Left lung (tissue), 14 donors: ENCODE measurements at places on chromosomes 4 and X. TPM values are rescaled to one million over a fixed set of nuclear protein-coding genes. Genes with fewer than 3 reads are reported as not detected.

The DIPK2B gene
- 13.7 TPM for total RNA-seq

The NPY2R gene
- total RNA-seq = 0.13 TPM

The SSX1 gene
- total RNA-seq = not detected

The DMRTC1B gene
- 0.47 TPM for total RNA-seq

The TCEANC gene
- total RNA-seq = 3.5 TPM

The RTL9 gene
- total RNA-seq = 0.70 TPM

DNA sequence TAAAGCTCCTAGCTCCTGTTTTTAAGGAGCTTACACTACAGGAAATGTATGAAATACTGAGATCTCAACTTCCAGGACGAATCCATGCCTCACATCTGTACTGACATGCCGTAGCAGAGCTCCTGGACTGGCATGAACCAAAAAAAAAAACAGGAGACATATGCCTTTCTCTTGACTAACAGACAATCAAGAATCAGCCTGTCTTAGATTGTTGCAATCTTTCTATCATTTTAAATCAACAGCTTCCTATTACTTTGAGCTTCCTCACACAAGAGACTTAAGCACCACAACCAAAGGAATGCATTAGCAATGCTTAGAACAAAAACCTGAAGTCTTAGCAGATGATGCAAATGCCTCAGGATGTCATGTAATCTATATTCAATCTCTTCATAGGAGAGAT is 34.7 kb upstream of the AREG start:
- no peak overlapping the region for H3K4me3 ChIP-seq
- no peaks in the 10 kb centered on the region for H3K36me3 ChIP-seq
- no peaks in the 10 kb centered on the region for H3K27me3 ChIP-seq
- no peak for DNase-seq

GRCh38 chrX:2989565-2989964 is 16.8 kb upstream of the ARSH start:
- H3K36me3 ChIP-seq = no peaks in the 10 kb centered on the region
- DNase-seq = no peak
- no peaks in the 10 kb centered on the region for H3K4me1 ChIP-seq
- H3K4me3 ChIP-seq = no peak overlapping the region
- H3K27me3 ChIP-seq = no peaks in the 10 kb centered on the region

DNA sequence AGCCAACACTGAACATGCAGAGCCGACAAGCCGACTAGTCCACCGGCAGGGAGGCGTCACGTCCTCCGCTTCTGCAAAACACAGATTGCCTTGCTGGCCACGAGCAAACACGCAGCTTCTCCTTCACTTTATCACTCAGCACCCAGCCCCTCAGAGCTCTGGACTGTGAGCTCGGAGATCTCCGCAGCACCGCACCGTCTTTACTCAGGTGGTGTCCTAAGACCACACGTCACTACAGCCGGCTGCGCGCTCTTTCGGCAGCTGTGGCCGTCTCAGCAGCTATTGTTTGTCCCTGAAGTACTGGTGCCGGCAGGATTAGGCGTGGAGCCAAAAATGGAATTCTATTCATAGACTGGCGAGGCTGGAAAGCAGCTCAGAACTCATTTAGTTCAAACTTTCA is 72.0 kb downstream of the FAT1 start:
- H3K27me3 ChIP-seq = no peaks in the 10 kb centered on the region
- H3K36me3 ChIP-seq = no peaks in the 10 kb centered on the region
- no peak overlapping the region for H3K4me3 ChIP-seq
- no peaks in the 10 kb centered on the region for H3K4me1 ChIP-seq

DNA sequence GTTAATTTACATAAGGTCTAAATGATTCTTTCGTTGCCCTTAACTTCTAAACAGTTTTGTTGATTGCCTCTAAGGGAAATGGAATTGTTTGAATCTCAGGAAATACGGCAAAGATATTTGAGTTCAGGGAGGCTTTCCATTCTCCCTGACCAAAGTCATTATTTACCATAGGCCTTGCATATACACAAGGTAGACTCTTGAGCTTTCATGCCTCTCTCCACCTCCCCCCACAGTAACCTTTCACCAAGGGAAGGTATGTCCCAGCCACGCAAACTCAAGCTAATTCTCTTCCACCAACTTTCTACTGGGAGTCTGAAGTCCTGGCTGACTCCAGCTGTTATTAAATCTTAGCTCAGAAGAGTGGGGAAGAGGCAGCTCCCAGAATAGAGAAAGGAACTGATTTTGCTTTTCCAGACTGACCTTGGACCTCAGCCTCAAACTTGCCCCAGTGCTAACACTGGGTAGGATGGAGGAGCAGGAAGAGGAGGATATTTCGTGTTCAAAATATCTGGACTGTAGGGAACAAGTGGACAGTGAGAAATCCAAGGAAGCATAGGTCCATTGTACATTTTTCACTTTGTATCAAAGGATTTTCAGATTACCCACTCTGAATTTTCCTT is 1.4 kb downstream of the IGSF1 start:
- H3K4me1 ChIP-seq = no peaks in the 10 kb centered on the region
- no peak overlapping the region for H3K4me3 ChIP-seq
- DNase-seq = no peak
- no peaks in the 10 kb centered on the region for H3K36me3 ChIP-seq
- H3K27ac ChIP-seq = no peak overlapping the region
- H3K27me3 ChIP-seq = peaks cover 4% of the 10 kb centered on the region

- no peak for DNase-seq
- no peak overlapping the region for H3K27ac ChIP-seq
- H3K4me3 ChIP-seq = no peak overlapping the region
Observed at GRCh38 chr4:129355031-129355430, 259.1 kb downstream of the C4orf33 start.

DNA sequence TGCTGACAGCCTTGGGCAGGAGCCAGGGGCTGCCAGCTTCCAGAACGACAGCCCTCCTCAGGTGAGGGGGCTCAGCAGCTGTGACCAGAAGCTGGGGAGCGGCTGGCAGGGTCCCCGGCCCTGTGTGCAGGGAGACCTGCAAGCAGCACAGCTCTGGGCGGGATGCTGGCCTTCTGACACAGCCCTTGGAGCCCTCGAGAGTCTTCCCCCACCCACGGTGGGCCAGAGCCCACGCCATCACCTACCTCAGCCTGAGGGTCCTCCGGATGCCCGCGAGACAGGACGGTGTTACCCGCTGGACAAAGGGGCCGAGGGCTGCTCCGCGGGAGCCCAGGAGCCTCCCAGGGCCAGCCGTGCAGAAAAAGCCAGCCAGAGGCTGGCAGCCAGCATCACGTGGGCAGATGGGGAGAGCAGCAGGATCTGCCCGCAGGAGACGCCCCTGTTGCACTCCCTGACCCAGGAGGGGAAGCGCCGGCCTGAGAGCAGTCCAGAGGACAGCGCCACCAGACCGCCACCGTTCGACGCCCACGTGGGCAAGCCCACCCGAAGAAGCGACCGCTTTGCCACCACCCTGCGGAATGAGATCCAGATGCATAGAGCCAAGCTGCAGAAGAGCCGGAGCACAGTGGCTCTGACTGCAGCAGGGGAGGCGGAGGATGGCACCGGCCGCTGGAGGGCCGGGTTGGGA is 71.8 kb upstream of the CLDN34 start:
- H3K27ac ChIP-seq = no peak overlapping the region
- no peaks in the 10 kb centered on the region for H3K4me1 ChIP-seq
- no peak for DNase-seq
- no peak overlapping the region for H3K4me3 ChIP-seq

DNA sequence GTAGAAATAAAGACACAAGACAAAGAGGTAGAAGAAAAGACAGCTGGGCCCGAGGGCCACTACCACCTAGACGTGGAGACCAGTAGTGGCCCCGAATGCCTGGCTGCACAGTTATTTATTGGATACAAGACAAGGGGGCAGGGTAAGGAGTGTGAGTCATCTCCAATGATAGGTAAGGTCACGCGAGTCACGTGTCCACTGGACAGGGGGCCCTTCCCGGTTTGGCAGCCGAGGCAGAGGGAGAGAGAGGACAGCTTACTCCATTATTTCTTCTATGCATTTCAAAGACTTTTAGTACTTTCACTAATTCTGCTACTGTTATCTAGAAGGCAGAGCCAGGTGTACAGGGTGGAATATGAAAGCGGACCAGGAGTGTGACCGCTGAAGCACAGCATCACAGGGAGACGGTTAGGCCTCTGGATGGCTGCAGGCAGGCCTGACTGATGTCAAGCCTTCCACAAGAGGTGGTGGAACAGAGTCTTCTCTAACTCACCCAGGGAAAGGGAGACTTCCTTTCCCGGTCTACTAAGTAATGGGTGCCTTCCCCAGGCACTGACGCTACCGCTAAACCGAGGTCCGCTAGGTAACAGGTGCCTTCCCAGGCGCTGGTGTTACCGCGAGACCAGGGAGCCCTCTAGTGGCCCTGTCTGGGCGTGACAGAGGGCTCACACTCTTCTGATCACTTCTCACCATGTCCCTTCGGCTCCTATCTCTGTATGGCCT is 44.9 kb downstream of the ZBTB49 start:
- H3K36me3 ChIP-seq = no peaks in the 10 kb centered on the region
- H3K4me3 ChIP-seq = no peak overlapping the region
- DNase-seq = peak; percentile 46
- H3K27me3 ChIP-seq = peaks cover 7% of the 10 kb centered on the region
- H3K27ac ChIP-seq = no peak overlapping the region
- no peaks in the 10 kb centered on the region for H3K4me1 ChIP-seq

DNA sequence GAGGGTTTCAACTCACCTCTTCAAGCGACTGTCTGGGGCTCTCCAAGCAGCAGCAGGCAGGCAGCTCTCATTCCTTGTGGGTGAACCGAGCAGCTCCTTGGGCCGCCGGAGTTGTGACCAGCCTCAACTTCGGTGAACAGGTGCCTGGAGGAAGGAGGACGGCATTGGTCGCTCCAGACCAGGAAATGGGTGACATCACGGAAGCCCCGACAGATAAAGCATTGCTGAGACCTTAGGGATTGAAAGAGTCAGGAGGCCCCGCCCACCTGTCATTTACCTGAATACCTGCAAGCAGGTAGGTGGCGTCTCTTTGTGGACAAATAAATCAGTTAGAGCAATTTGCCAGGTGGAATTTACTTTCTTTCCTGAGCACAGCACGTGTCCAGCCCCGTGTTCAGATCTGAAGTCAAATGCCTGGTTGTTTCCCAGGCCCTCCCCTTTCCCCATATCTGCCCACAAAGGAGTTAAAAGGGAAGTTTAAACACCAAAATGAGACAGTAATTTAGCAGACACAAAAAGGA is at the start of gene LNX1:
Gene LNX1 (minus strand): TSS at position 115 of the 521 bp plus-strand sequence. CDS start 17,484 bp downstream, outside the sequence.
- H3K36me3 ChIP-seq = no peaks in the 10 kb centered on the region
- peak within 1 kb of the TSS; percentile 17 for H3K4me3 ChIP-seq
- peaks cover 11% of the 10 kb centered on the region for H3K4me1 ChIP-seq
- peak within 1 kb of the TSS; percentile 42 for H3K27ac ChIP-seq

- H3K4me1 ChIP-seq = no peaks in the 10 kb centered on the region
- peak; percentile 84 for DNase-seq
- H3K36me3 ChIP-seq = no peaks in the 10 kb centered on the region
- peak overlapping the region; percentile 80 for H3K27ac ChIP-seq
- no peaks in the 10 kb centered on the region for H3K27me3 ChIP-seq
Observed at GRCh38 chrX:50812995-50813842, 775 bp downstream of the SHROOM4 start.

- no peak for DNase-seq
- H3K4me1 ChIP-seq = no peaks in the 10 kb centered on the region
- no peaks in the 10 kb centered on the region for H3K27me3 ChIP-seq
- no peak overlapping the region for H3K27ac ChIP-seq
Observed at GRCh38 chr4:168074861-168075260, 17.5 kb upstream of the ANXA10 start.

DNA sequence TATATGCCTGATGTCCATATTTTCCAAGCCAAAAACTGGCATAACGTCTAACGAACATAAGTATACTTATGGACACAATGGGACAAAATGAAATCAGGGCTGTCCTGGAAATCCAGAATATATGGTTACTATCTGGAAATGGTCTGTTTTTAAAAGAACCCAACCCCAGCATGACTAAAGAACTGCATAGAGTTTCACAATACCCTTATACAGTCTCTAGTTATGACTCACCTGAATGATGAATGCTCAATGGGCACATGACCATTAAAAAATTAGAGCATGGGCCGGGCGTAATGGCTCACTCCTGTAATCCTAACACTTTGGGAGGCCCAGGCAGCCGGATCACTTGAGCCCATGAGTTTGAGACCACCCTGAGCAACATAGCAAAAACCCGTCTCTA is 31.8 kb downstream of the AMMECR1 start:
- DNase-seq = no peak
- H3K36me3 ChIP-seq = no peaks in the 10 kb centered on the region
- H3K4me3 ChIP-seq = no peak overlapping the region
- no peaks in the 10 kb centered on the region for H3K27me3 ChIP-seq
- H3K27ac ChIP-seq = no peak overlapping the region

DNA sequence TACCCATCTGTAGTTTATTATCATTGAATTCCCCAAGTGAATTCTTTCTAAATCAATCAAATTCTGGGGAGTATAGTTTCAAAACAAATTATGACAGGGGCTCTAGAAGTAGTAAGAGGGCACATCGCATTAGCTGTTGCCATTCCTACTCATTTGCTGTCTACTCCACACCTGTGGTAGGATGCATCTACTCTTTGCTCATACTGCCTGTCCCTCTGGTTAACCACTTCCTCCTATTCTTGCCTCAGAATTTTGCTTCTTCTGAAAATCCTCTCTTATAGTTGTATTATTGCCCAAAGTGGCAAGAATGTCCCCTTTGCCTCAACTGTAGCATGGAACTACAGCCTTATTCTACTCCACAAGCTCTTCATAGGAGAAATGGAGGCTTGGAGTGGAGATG is 12.7 kb upstream of the DGKK start:
- H3K4me3 ChIP-seq = no peak overlapping the region
- no peaks in the 10 kb centered on the region for H3K27me3 ChIP-seq
- no peak overlapping the region for H3K27ac ChIP-seq
- DNase-seq = no peak

DNA sequence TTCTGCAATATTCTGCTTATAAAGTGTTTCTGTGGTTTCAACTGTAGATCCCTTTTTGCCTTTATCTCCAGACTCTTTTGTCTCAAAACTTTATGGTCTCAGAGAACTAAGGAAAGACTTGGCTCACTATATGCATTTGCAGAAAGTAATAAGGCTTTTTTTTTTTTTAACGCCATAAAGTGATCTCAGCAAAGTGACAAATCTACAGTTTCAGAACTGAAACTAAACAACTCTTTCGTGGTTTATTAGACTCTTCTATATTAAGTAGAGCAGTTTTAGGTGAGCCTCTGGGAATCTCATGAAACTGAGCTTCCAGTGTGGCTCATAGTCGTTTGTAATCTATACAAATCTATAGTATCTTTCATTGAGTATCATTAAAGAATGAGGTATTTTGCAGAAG is 15.3 kb downstream of the ATP7A start:
- no peak overlapping the region for H3K4me3 ChIP-seq
- H3K27ac ChIP-seq = no peak overlapping the region
- no peak for DNase-seq
- no peaks in the 10 kb centered on the region for H3K4me1 ChIP-seq
- no peaks in the 10 kb centered on the region for H3K27me3 ChIP-seq
